ENCODE measurements at places on chromosomes 3 and 15. TPM values are rescaled to one million over a fixed set of nuclear protein-coding genes. Genes with fewer than 3 reads are reported as not detected.

IL17RE gene
- total RNA-seq: 5.5 TPM

ECE2 gene
- not detected for total RNA-seq

MUC4 gene
- total RNA-seq: not detected

LDHAL6B gene
- total RNA-seq: not detected

PP2D1 gene
- total RNA-seq: not detected

SCG3 gene
- not detected for total RNA-seq

IGF1R gene
- total RNA-seq: 48.6 TPM

SKIC8 gene
- 52.6 TPM for total RNA-seq

SNX33 gene
- 28.7 TPM for total RNA-seq

TRH gene
- total RNA-seq: not detected

EAF2 gene
- not detected for total RNA-seq

SI gene
- not detected for total RNA-seq
